Stimulated activated CD8-positive, alpha-beta memory T cell treated with anti-CD3 and anti-CD28 coated beads, Interleukin-12 subunit alpha, Interleukin-12 subunit beta, amount 100 ng/mL, for 1 hour (primary cell): ENCODE measurements at places on chromosomes 16 and 17.

DNA sequence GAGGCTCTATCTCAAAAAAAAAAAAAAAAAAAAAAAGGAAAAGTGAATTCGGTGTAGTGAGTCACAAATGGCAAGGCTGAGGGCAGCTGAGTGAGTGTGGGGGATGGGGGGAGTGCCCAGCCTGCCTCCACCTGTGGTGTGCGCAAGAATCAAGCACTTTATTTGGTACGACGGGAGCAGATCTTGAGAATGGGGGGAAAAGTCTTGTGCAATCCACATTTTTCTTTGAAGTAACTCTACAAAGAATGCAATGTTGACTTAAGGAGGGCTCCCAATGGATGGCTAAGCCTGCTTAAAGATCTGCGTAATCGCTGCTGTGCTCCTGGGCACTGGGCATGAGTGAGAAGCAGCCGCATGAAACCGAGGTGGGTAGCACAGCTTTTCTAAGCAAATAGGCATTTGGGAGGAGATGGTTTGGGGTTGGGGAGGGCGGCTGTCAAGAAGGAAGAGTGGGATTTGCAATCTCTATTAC lies 28.2 kb downstream of the ATP2C2 start:
- DNase-seq = no peak

- DNase-seq = no peak
Measured at GRCh38 chr17:61532826-61533225, 58.2 kb downstream of the NACA2 start.

DNA sequence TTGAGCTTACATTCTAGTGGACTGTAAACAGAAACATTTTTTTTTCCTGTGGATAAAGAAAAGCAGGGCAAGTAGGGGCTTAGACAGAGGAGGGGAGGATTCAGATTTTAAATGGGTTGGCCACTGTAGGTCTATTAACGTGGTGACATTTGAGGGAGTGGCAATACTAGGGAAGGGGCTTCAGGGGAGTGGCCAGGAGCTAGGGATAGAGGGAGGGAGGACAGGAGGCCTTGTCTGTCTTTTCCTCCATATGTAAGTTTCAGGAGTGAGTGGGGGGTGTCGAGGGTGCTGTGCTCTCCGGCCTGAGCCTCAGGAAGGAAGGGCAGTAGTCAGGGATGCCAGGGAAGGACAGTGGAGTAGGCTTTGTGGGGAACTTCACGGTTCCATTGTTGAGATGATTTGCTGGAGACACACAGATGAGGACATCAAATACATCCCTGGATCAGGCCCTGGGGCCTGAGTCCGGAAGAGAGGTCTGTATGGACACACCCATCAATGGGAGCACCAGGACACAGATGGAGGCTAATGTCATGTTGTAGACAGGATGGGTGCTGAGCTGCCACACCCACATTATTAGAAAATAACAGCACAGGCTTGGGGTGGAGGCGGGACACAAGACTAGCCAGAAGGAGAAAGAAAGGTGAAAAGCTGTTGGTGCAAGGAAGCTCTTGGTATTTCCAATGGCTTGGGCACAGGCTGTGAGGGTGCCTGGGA lies 6.5 kb upstream of the HBM start:
- DNase-seq = no peak

- DNase-seq = no peak
Measured at GRCh38 chr16:46620266-46621005, 743 bp downstream of the SHCBP1 start.

GRCh38 chr17:13016881-13017654 lies 759 bp downstream of the ELAC2 start:
- no peak for DNase-seq

DNA sequence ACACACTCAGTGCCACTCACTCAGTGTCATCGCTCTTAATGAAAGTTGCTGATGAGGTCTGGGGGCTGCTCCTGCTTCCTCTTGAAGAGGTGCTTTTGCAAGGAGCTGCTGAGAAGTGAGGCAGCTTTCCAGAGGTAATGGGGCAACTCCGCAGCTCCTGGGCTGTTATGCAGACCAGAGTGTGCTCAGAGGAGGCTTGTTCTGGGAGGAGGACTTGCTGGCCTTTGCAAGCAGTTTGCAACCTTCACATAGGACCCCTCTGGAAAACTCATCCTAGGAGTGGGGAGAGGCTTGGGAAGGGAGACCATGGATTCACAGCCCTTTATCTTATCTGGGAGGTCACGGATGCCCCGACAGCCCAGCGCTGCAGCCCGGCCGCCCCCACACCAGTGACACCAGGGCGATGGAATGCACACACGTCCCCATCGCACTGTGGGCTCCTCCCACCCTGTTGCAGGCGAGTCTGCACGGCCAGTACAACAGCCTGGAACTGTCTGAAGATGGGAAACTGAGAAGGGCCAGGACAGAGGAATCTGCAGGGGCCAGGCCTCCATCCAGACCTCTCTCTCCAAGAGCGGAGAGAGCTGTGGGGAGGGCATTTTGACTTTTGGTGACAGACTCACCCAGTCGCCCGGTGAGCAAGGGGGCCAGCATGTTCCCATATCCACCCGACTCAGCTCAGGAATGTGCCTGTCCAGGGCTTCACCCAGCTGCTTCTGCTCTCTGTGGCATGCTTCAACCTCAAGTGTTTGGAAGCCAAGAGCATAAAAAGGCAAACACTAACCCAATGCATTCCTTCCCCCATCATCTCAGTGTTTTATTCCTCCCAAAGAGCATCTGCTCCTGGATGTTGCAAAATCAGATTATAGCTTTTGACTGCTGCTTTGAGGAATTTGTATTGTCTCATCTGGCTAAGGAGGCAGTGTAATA lies 78.6 kb upstream of the ZNF469 start:
- DNase-seq = no peak

DNA sequence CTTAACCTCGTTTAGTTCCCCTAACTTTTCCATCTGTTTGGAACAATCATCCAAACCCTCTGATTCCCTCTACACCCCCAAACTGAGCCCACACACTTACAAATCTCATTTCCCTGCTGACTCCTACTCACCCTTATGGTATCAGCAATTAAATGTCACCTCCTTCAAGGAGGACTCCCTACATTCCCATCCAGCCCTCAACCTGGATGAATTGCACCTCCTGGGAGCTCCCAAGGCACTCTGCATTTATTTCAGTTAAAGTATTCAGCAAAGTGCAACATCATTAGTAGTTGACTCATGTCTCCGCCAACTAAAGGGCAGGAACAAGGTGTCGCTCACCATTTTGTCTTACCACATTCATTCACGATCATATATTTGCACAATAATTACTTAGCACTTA lies 353.5 kb downstream of the TMEM114 start:
- DNase-seq = no peak

DNA sequence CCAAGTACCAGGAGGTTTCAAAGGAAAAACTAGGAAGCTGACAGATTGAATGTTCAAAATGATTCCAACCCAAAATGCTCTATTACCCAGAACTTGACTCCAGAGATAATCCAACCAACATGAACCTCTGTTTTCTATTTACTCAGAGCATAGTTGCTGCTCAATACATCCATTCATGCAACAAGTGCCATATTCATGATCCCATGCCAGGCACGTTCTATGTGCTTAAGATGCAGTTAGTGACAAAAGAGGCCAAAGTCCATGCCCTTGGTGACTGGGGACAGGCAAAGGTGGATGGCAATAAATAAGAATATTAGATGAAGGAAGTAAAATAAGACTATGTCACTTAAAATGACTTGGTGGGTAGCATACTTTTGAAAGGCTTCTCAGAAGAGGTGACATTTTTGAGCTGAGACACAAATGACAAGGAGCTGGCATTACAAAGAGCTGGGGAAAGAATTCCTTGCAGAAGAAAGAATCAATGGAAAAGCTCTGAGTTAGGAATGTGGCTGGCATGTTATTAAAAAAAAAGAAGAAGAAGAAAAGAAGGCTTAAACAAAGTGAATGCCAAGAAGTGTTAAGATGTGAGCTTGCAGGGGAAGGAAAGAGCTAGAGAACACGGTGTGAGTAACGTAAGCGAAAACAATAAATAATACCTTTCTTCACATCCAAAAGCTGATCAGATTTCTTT lies 34.5 kb downstream of the TOX3 start:
- no peak for DNase-seq

- DNase-seq = no peak
Measured at GRCh38 chr16:30647274-30647571, 3.5 kb upstream of the PRR14 start.

DNA sequence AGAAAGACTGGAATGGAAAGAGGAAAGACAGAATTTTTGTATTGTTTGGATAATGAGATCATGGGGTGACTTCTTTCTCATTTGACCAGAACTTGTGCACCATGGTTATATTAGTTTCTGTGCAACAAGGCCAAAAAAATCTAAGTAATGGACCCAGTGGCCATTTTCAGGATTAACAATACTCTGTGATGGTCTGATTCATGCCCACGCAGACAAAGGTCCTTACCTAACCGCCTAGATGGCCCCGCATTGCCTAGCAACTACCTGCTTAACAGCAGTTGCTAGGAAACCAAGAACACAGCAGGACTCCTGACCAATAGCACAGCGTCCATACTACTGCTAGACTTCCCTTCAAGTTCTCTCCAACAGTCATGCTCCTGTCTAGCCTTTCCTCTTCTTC lies 22.4 kb downstream of the MIS12 start:
- no peak for DNase-seq

- no peak for DNase-seq
Measured at GRCh38 chr17:69561462-69561861, 147.0 kb downstream of the MAP2K6 start.

DNA sequence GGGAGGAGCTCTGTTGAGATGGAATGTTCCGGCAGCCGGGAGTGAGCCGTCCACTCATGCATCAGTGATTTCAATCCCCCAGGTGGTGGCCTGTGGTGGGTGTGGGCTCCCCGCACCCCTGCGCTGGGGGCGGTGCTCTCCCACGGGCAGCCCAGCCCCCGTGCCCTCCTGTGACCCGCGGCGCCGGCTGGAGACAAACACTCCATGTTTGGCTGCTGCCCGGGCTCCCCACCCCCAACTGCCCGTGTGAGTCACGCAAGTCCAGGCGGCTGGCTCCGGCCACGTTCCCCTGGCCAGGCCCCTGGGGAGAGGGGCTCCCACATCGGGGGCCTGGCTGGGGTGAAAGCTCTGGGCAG lies 29.4 kb downstream of the CACNA1H start:
- DNase-seq = no peak

DNA sequence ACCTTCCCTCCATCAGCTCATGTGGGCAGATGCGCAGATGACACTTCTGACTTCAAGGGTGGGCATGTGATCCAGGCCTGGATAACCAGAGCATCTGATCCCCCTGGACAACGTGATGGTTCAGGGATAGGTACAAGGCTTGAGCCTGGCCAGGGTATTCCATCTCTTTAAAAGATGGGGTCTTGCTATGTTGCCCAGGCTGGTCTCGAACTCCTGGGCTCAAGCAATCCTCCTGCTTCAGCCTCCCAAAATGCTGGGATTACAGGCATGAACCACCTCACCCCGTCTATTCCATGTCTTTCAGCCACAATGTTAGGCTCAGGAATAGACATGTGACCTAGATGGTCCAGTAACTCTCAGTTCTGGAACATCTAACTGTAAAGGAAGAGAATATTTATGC lies 20.8 kb downstream of the CRYM start:
- DNase-seq = no peak

- DNase-seq = no peak
Measured at GRCh38 chr17:27845264-27846041, 45.1 kb upstream of the NOS2 start.

GRCh38 chr17:45218895-45219661 lies 2.6 kb upstream of the FMNL1 start:
- DNase-seq = peak; percentile 87
